ENCODE measurements at places on chromosomes 13 and 19. TPM values are rescaled to one million over a fixed set of nuclear protein-coding genes. Genes with fewer than 3 reads are reported as not detected.
A peak's percentile ranks its signal among the peaks of the same experiment; 100 is the strongest.

DNA sequence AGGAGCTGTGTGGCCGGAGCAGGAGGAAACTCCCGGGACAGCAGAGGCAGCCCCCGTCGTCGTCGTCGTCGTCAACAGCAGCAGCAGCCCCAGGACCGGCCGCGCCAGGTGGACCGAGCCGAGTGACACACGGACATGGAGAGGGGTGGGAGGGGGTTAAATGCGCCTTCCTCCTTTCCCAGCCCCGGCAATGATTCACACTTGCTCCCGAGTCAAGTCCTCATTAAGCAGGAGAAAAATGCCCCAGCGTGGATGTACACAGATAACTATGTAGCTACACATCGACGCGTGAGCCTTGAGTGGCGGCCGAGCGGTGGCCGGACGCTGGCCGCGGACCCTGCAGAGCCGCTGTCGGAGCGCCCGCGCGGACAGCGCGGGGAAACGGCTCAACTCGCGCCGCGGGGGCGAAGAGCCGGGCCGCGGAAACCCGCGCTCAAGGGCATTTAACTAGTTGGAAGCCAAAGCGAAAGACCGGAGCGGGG, 645 bp downstream of the UBL3 start:
- peak; percentile 43 for DNase-seq

DNA sequence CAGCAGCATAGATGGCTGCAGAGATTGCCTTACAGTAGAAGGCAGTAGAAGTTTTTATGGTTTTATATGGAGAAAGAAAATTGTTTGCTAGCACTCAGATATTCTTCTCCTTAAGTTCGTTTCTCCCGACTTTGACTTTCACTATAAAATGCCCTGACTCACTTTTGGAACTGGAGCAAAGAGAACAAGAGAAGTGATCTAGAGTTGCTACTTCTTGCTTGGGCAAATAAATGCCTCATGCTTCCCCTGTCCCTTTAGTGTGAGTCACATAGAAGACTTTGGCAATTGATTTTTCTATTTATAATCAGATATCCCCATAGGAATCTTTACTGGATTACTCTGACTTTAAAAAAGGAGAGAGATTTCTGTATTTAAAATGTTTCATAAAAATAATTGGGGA, 46.9 kb downstream of the ITGBL1 start:
- no peak for DNase-seq

GRCh38 chr19:5294403-5295160, 46.0 kb downstream of the PTPRS start:
- no peak for DNase-seq

GRCh38 chr13:50228527-50228926, 213.3 kb downstream of the KCNRG start:
- DNase-seq, result no peak

- no peak for DNase-seq
Observed at GRCh38 chr13:79541426-79542049, 60.6 kb downstream of the NDFIP2 start.

Gene THSD1
- 2.9 TPM for total RNA-seq

Gene SLC6A16
- total RNA-seq, result 0.86 TPM

Gene ITM2B
- total RNA-seq, result 791 TPM

Gene CYP4F11
- 87.2 TPM for total RNA-seq

Gene PROZ
- not detected for total RNA-seq

Gene C19orf44
- 11.2 TPM for total RNA-seq

Measured in mucosa of gallbladder (tissue), 1 donor.